Activated CD4-positive, alpha-beta T cell treated with anti-CD3 and anti-CD28 coated beads for 36 hours (primary cell): ENCODE measurements at places on chromosomes 3 and 15. TPM values are rescaled to one million over a fixed set of nuclear protein-coding genes. Genes with fewer than 3 reads are reported as not detected.

GRCh38 chr15:70348226-70348543 lies 250.5 kb upstream of the TLE3 start:
- no peak for DNase-seq

DNA sequence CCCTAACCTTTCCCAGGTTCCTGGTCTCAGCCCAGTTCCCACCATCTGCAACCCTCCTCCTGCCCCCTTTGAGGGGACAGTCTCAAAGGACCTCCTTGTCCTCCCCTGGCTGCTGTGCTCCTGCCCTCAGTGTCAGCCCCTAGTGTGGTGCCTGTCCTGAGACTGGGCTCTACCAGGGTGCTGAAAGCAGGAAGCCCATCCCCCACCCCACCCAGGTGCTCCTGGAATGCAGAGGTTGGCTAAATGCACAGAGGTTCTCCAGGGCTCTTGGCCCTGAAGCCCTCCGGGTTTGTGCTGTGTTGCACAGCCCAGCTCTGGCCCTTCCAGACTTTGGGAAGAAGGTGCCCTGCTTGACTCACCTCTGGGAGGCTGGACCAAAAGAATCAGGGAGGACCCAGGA lies 21.8 kb downstream of the C3orf18 start:
- DNase-seq: no peak

DNA sequence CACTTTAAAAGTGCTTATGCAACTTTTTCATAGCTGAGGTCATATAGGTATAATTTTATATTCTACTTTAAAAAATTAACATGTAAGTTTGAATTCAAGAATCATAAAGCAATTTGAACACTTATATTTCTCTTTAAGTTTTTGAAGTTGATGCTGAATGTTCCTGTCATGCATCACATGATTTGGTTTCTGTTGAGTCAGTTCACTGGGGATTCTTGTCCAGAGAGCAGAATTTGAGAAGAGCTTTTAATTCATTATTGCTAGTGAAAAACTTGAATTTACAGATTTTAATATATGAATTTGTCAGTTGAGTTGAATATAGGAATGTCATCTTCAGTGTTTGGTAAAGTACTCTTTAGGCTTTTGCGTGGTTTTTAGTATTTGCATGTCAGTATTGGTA lies 7.9 kb downstream of the SLC25A26 start:
- no peak for DNase-seq

MITF gene
- total RNA-seq: 0.63 TPM

CLRN1 gene
- total RNA-seq: not detected
